ENCODE measurements at places on chromosomes 7 and 10.

- no peak for DNase-seq
Observed at GRCh38 chr7:106126170-106126938, 14.2 kb upstream of the SYPL1 start.

DNA sequence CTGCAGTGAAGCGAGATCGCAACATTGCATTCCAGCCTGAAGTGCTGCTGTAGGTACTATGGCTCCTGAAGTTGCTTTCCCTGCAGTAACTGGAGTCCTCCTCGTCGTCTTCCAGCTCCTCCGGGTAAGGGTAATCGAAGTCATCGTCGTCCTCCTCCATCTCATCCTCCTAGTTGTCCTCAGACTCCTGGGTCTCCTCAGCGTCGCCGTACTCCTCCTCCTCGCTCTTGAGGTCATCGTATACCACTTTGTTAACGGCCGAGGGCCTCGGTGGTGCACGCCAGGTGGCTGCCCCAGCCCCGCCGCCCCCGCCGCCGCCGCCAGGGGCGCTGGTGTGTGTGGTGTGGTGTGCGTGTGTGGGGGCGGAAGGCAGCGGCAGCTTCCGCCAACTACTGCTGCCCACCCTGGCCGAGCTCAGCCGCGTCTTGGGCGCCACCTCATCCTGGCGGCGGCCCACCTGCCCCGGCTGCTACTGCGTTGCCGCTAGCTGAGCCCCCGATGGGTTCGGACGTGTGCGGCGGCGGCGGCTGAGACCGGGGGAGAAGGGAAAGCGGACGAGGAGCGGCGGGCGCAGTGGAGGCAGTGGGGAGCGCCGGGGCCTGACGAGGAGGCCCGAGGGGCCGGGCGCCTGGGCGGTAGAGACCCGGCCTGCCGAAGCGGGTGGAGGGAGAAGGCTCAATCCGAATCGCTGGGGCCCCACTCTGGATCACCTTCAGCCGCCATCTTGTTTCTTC, 11.8 kb upstream of the ACBD5 start:
- DNase-seq, result peak; percentile 81

DNA sequence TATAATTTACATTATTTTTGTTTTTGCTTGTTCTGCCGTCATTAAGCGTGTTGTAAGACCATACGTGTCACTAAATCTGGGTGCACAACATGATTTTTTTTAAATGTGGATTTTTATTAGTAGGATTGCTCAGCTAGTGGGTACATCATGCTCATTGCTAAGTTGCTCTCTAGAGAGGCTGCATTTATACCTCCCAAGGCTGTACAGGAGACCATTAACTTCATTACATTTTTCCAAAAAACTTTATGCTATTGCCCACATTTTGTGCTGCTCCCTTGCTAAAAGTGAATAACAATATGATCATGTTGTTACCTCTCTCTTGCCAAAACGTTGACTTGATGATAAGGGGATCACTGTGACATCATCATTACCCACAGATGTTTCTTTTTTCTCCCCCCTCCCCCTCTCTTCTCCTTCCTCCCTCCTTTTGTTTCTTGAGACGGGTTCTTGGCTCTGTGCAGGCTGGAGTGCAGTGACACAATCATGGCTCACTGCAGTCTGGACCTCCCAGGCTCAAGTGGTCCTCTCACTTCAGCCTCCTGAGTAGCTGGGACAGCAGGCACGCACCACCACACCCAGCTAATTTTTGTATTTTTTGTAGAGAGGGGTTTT, 65.1 kb downstream of the BMPR1A start:
- no peak for DNase-seq

- no peak for DNase-seq
Observed at GRCh38 chr10:79449181-79450146, 4.0 kb upstream of the ZCCHC24 start.

GRCh38 chr10:89118091-89118490, 89.0 kb downstream of the CH25H start:
- DNase-seq, result no peak

GRCh38 chr7:51633596-51633995, 317.0 kb upstream of the COBL start:
- DNase-seq, result no peak

DNA sequence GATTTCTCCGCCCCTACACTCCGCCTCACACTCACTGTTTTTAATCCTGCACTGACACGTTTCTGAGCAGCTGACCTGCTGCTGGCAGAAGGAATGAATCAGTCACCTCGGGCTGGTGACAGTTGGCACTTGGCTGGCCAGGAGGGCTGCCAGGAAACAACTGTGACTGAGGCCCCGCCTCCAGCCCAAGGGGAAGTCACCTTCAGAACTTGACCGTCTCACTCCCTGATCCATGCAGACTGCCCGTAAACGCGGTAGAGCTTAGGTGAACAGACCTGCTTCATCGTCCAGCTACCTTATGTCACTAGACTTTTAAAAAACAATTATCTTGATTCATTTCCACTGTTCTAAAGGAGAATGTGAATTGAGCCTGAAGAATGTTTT, 107.5 kb downstream of the DOCK1 start:
- DNase-seq, result no peak

DNA sequence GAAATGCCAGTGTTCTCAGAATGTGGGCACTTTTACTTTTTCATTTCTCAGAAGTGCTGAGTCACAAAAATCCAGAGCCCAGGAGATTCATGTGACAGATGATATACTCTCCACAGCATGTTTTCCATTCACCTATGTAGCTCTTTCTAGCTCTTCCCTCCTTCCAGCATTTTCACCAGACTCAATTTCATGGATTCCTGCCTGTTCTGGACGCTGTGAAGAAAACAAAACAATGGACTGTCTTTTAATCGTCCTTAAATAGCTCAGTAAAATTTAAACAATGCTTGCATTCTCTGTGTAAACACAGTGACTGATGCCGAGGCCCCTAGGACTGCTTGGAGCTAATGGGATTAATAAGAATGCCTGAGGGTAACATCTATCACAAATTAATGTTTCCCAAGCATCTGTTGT, 25.5 kb downstream of the ZNF713 start:
- no peak for DNase-seq

DNA sequence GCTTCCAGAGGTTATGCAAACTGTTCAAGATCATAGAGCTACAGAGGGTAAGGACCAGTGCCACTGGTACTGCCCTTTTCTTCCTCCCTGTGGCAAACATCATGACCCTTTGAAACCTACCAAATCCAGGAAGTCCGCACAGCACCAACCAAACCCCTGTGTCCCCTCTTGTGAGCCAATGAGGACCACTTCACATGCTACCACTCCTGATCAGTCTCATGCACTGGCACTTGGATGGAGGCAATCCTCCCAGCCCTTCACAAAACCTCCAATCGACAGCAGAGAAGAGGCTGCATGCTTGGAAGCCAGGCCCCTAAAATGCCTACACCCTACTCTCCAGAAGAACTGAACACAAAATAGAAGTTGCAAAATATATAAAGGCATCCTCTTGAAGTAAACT, 248.0 kb downstream of the TNS3 start:
- DNase-seq, result no peak

DNA sequence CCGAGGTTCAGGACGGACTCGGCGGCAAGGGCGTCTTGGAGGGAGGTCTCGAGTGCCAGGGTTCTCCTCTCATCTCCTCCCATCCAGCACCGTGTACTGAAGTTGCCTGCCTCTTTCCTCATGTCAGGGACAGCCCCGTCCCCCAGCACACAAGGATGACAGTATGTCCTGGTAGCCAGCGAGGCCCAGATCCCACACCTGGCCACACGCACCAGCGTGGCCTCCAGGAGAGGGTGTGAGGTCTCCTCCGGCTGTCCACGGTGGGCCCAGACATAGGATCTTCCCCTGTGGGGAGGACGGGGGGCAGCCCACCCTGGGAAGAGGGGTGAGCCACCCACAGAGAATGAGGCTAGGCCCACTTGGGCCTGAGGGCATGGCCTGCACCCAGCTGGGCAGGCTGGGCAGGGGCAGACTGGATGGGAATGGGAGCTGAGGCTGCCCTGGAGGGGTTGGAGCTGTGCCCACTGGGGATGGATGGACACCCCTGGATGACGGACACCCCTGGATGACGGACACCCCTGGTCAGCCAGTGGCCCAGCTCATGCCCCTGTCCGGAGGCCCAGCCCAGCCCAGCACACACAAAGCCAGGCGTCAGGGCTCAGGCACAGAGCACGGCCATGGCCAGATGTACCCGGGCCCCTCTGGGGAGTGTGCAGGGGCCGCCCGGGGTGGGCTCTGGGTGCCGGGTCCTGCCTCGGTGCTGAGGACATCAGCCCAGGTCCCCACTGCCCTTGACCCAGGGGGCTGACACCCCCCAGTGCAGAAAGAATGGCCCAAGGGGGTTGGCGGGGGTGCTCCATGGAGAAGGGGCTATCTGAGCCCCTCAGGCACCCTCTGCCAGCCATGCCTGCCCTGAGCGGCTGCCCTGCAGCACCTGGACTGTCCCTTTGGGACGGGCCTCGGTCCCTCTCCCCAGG, 30.9 kb upstream of the CFAP46 start:
- no peak for DNase-seq

DNA sequence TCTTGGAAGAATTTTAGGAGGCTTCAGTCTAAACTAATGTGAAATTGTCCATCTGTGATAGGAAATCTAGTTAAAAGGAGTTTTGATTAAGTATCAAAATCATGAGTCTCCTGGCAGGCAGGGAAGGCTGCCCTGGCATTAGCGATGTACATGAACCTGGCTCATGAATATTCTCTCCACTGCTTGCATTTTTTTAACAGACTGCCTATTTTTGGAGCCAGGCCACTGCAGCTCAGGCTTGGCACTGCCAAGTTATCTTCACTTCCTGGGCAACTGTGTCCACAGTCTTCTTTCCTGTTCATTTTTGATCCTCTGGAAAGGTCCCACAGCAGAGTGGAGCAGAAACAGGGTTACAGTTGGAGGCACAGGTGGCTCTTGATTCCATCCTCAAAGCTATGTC, 7.0 kb downstream of the GPR26 start:
- no peak for DNase-seq

GRCh38 chr7:7219216-7219615, 36.9 kb downstream of the C1GALT1 start:
- no peak for DNase-seq

DNA sequence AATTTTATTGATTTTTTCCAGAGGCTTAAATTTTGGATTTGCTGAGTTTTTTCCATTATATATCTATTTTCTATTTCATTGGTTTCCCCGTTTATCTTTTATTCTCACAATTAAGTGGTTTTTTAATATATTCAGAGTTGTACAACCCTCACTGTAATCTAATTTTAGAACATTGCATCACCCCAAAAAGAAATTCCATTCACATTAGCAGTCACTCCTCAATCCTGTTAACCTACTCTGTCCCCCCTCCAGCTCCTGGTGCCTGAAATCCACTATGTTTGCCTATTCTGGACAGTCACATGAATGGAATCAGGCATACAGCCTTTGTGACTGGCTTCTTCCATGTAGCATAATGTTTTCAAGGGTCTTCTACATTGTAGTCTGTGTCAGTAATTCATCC, 55.8 kb upstream of the ITGA8 start:
- DNase-seq, result no peak

- DNase-seq, result peak; percentile 22
Observed at GRCh38 chr10:83603708-83604107, 535.6 kb upstream of the GHITM start.

DNA sequence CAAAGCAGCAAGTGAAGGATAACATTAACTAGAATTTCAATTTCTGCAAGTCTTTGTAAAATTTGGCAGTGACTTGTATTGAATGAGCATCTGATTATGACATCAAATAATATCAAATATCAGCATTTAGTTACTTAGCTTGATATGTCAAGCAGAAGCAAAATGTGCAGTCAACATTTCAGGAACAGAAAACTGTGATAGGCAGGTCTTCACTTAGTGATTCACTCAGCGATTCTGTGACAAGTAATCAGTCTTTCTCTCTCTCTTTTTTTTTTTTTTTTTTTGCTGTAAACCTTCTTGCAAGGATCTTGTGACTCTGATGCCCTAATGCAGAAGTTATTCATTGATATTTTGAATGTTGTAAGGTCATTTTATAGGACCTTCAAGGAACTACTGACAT, 307.1 kb downstream of the MTERF1 start:
- no peak for DNase-seq

Data from GM13977 (cell line).